ENCODE measurements at places on chromosomes 16 and 17.

DNA sequence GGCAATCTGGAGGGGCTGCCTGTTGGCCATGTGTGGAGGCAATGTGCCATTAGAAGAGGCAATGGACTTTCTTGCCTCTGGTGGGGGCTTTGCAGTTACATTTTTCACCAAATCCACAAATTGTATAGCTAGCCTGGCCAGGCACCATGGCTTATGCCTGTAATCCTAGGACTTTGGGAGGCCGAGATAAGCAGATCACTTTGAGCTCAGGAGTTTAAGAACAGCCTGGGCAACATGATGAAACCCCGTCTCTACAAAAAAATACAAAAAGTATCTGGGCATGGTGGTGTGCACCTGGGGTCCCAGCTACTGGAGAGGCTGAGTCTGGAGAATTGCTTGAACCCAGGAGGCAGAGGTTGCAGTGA lies 2.7 kb upstream of the RNF112 start:
- no peak for DNase-seq

DNA sequence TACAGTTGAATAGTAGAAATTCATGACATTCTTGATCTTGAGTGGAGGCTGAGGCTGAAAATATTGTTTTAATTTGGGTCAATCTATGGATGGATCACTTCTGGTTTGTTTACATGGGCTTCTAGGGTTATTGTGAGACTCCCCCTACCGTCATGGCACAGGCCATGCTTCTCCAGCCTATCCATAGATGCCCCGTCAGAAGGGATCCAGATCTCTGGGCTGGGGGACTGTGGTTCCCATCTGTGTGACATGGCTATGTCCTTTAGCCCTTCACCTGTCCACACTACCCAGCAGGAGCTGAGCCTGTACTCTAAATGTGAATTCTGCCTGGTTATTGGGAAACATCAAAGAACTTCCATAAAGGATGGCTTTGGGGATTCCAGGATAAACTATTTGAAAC lies 160.4 kb downstream of the ABCC12 start:
- DNase-seq = no peak

DNA sequence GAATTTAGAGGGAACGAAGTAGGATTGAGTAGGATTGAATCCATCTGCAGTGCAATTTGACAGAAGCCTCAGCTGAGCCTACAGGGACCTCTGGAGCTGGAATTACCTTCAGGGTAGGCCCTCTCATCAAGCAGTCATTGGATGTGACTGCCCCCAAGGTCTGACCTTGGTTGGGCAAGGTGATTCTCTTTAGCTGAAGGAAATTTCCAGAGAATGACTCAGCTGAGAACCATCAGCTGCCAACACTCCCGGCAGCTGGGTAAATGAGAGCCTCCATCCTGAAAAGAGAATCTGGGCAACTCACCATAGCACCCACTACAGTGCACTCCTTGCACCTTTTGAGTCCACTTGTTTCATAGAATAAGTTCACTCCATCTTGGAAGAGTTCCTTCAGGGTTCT lies 113.5 kb upstream of the MED13 start:
- DNase-seq = no peak

DNA sequence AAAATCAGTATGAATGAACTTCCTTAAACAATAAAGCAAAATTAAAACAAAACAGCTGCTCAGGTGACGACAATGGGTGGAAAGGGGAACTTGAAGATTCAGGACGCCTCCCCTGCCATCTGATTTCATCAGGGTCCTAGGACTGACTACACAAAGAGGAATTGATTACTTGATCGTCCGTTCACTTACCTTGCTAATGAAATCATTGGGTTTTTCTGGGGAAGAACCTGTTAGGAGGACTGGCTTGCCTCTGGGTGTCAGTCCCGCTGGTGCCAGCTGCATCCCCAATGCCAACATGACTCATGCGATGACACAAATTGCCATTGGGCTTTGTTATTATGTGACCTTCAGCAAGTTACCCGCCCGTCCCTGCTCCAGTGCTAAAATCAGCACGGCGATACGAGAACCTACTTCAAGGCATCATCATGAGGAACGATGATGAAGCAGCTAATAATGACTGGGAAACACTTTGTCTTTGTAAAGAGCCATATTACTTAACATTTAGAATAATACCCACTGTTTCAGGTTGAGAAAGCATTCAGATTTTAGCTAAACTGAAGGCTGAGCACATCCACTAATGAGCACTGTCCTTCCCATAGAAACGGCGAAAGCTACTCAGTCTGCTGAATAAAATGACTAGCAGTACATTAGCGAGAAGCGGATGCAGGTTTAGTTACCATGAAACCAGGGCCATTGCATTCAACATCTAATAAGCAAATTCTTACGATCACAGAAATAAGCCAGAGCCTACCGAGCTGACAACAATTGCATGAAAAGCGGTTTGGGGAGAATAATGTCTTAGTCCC lies 139.4 kb downstream of the ZFHX3 start:
- no peak for DNase-seq

GRCh38 chr16:53068423-53068833 lies 13.6 kb downstream of the CHD9 start:
- DNase-seq = no peak

- DNase-seq = no peak
Observed at GRCh38 chr16:57169327-57169726, 16.5 kb downstream of the PSME3IP1 start.

DNA sequence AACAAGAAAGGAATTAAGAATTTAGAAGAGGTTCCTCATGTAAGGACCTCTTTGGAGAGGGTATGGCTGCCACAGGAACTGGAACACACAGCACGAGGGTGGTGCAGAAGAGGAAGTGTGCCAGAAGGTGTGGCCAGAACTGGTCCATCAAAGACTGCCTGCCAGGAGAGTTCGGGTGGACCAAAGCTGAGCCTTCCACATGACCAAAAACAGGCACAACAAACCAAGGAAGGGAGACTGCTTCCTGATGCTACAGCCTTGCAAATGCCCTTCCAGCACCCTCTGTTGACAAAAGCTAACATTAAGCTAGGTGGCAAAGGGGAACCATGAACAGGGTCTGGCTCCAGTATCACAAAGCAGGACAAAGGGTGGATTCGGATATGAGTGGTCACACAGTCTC lies 125.8 kb upstream of the TMEM97 start:
- no peak for DNase-seq

- DNase-seq = no peak
Observed at GRCh38 chr16:57253466-57253865, 8.4 kb downstream of the ARL2BP start.

GRCh38 chr17:3956983-3957382 lies 7.3 kb downstream of the ATP2A3 start:
- no peak for DNase-seq

DNA sequence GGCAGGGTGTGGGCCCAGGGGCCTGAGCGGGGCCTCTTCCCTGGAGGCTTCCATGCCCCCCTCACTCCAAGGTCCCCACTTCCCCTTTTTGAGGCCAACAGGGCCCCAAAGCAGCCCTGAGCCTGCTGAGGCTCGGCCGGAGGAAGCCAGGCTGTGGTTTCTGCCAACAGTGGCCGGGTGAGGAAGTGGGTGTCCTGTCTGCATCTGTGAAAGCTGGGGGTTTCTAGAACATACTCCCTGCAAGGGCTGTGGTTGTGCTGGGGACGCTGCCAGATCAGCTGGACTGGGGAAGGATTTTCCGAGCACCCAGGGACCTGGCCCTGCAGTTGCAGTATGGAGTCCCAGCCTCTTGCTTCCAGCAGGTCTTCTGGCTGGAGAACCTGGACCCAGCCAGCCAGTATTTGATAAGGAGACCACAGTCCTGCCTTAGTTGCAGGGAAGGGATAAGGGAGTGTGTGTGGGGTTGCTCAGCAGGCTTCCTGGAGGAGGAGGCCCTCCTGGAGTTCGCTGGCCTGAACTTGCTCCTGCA lies 15.7 kb downstream of the ADCY7 start:
- DNase-seq = peak; percentile 57

GRCh38 chr17:21279198-21279535 lies 5.3 kb upstream of the MAP2K3 start:
- DNase-seq = no peak

DNA sequence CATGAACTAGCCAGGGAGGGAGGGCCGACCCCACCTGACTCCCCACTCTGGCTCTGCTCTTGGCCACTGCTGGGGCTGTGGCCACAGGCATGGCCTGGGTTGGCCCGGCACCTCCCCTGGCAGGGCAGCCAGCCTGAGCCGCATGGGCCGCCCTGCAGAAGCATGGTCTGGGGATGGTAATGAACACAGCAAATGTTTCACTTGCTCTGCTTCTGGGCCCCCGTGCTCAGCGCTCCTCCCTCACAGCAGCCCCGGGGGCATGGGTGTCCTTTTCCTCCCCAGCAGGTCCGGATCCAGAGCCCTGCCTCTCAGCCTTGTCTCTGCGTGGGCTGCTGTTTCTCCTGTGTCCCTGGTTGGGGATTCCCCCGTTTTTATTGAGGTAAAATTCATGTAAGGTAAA lies 30.9 kb upstream of the KCNJ12 start:
- DNase-seq = peak; percentile 12

- no peak for DNase-seq
Observed at GRCh38 chr16:20318437-20318836, 8.9 kb downstream of the GP2 start.

DNA sequence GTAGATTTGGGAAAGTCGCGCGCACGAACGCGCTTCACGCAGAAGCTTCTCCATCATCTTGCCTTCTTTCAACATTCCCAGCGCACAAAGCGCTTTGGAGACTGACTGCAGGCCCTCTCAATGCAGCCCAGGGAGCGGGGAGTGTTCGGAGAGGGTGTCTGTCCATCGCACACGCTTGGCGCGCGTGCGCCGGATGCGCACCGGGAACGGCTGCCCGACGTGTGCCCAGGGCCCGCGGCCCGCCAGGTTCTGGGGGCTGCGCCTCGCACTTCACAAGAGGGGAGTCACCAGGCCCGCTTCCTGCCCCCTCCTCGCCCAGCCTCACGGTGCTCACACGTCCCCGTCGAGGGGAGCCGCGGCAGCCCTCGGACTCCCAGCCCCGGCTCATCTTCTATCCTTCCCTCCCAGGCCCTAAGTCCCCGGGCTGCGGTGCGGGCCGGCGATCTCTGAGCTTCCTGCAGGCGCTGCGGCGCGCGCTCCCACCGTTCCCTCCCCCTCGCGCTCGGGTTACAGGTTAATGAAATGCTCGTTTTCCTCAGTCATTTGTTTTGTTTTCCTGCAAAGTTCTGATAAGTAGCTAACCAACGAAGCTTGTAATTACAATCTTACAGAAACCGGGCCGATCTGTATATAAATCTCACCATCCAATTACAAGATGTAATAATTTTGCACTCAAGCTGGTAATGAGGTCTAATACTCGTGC lies 2.8 kb upstream of the IRX3 start:
- no peak for DNase-seq

DNA sequence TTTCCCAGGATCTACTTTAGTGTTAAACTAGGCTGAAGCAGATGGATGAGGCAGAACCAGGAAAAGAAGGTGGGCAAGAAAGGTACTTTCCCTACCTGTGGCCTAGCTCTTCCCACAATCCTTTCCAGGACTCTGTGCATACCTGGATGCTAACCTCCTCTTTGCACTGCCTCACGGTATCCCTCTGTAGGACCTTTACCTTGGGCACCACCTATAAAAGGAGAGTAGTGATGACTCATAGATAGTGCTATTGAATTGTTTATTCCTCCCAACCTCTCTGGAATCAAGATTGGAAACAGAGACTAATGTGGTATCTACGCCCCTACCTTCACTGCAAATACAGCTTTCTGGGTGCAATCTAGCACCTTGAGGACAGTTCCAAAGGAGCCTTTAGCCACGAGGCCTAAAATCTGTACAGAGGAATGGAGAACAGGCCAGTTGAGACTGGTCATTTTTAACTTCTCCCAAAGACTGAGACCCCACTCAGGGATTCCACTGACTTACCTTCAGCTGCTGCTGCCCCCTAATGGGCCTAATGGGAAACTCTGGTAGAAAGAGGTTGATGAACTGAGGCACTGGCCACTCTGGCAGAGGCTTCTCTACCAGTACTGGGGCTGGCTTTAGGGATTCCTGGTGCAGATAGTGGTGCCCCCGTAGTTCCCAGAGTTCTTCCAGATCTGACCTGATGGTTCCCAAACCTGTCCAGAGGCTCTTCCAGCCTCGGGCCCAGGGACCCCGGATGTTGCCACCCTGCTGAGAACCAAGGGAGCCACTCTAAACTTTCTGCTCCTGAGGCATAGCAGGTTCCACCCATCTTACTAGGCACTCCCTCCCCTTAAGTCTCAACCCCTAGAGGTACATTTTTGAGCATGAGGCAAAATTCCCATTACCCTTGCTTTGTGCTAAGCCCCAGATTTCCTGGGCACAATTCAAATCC lies 781 bp downstream of the RSKR start:
- DNase-seq = peak; percentile 39

DNA sequence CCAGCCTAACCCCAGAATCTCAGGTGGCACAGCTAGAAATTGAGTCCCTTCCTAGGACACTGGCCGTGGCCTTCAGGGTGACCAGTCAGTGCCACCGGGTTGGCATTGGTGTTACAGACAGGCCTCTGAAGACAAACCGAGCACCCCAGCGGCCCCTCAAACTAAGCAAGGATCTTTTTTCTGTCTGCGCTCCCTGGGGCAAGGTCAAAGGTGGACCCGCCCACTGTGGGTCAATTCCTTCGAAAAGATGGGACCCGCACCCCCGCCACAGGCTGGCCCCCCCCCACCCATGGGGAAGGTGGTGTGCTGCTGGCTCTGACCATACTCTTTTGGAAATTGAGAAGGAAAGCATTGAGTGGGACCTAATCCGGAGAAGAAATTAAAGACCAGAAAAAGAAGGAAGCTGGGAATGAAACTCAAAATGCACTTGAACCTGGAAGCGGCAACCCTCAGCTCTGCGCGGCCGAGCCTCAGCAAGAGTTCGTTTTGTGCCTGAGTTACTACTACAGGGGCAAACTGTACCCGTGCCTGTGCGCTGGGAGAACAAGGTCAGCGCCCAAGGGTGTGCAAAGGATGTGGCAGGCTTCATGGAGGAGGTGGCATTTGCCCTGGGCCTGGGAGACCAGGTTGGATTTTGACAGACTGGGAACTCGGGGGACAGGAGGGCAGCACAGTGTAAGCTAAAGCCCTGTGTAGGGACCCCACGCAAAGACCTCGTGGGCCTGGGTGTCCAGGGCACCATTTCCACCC lies 20.4 kb downstream of the TMC6 start:
- DNase-seq = no peak

DNA sequence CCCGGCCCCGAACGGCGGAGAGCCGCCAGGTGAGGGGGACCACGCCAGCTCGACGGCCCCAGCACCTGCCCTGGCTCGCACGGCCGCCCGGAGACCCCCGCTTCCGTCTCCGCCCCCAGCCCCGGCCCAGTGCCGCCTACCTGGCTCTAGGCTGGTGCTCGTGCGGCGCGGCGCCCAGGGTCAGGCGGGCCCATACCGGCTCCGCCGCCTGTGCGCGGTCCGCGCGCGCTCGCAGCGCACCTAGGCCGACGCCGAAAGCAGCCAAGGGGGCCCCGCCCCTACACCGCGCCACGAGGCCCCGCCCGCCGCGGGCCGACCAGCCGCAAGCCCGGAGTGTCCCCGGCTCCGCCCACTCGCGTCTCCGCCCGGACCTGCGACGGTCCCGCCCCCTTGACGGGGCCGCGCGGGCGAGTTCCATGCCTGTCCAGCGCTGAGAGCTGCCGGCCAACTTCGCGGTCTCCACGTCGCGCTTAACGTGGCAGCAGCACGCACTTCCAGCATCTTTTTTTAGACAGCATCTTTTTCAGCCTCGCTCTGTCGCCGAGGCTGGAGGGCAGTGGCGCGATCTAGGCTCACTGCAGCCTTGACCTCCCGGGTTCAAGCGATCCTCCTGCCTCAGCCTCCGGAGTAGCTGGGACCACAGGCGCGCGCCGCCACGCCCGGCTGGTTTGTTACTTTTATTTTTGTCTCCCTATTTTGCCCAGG lies at the start of gene SLC25A39:
Gene SLC25A39 (minus strand): TSS at position 253 of the 705 bp plus-strand sequence. CDS start 1,261 bp downstream, outside the sequence.
- peak; percentile 99 for DNase-seq

GRCh38 chr16:77500286-77500598 lies 65.4 kb upstream of the ADAMTS18 start:
- no peak for DNase-seq

- DNase-seq = no peak
Observed at GRCh38 chr17:31907342-31907962, 5.9 kb upstream of the UTP6 start.

All from activated T-cell treated with anti-CD3 and anti-CD28 coated beads, Interleukin-2, amount 50 U/mL, for 1 hour (primary cell).